ENCODE measurements at places on chromosomes 7 and 10. TPM values are rescaled to one million over a fixed set of nuclear protein-coding genes. Genes with fewer than 3 reads are reported as not detected.

- DNase-seq: no peak
Observed at GRCh38 chr10:36817898-36818297, 307.5 kb upstream of the ANKRD30A start.

Gene PRPS1L1
- not detected for polyA plus RNA-seq

DNA sequence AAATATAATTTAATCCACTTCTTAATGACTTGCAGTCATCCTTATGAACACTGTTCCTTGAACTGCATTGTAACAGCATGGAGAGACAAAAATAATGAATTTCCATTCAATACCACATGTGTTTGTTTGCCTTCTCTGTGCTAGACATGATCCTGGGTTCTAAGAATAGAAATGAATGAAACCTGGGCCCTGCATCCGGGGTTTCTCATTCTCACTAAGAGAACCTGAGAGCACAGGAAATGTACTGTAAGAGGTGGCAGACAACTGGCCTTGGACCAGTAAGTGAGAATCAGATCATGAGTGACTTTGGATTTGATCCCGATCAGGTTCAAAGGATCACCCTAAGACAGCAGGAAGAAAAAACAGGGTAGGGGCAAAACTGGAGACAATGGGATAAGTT lies 37.2 kb upstream of the CUL1 start:
- no peak for DNase-seq

DNA sequence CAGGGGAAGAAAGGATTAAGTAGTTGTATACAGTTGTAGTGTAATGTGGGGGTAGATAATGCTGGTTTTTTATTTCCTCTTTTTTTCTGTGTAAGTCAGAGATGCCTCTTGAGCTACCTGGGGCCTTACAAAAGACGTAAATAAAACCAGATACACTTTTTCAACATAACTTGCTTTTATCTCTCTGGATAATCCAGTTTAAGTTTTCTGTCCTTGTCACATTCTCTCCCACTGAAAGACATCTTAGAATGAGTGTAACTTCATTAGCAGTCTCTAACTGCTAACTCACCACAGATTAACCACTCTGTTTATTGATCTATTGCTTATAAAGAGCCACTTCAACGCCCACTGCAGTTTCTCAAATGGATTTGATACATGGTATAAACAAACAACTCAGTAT lies 64.1 kb upstream of the LRRN3 start:
- no peak for DNase-seq

Gene OR9A2
- polyA plus RNA-seq: not detected
